ENCODE measurements at places on chromosomes 5 and 9.

- peak; percentile 35 for DNase-seq
Observed at GRCh38 chr9:128361986-128362646, 9.1 kb upstream of the URM1 start.

- DNase-seq = no peak
Observed at GRCh38 chr5:114097570-114097969, 264.3 kb upstream of the KCNN2 start.

DNA sequence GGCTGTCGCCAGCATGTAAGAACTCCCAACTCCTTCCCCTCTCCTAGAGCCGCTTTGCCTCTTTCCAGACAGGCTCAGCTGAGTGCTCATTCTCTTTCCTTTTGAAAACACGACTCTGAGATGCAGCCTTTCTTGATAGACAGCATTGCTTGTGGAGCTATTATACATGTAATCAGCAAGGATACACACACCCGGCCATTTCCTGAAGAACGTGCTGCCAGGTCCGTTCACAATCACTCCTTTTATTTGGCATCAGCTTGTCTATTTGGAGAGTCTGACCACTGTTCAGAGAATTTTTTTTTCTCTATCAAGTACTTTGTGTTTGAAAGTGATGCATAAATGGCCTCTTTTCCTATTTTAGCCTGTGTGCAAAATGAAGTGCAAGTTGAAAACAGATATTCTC, 328.7 kb downstream of the MARCHF11 start:
- no peak for DNase-seq

DNA sequence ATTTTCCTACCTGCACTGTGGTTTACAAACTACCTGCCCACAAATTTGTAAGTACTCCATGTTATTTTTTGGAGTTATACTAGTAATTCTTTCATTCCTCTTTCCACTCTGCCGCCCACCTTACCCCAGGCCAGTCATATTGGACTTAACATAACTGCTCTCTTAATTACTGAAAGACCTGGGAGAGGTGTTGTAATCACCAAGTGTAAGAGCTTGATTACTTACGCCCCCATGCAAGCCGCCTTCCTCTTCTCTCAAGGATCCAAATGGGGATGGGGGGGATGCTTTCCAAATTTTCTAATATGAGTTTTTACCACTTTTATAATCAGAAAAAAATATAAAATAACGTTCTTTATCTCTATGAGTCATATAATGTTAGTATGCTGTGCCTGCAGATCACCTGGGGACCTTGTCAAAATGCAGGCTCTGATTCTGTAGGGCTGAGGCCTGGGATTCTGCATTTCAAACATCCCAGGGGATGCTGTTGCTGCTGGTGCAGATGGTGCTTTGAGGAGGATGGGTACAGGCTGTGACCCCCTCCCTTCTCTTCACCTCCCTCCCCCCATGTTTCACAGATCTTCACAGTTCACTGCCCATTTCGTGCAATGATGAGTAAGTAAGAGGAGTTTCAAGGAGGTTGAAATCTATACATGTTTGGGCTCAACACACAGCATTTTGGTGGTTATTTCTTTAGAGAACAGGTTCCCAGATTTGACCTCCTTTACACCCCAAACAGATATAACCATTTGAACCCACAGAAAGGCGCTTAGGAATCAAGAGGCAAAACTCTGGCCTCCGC, 87.3 kb downstream of the SEC61B start:
- no peak for DNase-seq

GRCh38 chr5:126656401-126657007, 55.8 kb downstream of the PHAX start:
- DNase-seq = peak; percentile 2

GRCh38 chr9:127179633-127180441, 57.4 kb upstream of the ANGPTL2 start:
- no peak for DNase-seq

- no peak for DNase-seq
Observed at GRCh38 chr5:168128557-168128956, 162.9 kb upstream of the WWC1 start.

GRCh38 chr9:34594177-34594576, 4.7 kb upstream of the CNTFR start:
- no peak for DNase-seq

GRCh38 chr5:151612689-151613427, 21.7 kb upstream of the FAT2 start:
- DNase-seq = no peak

GRCh38 chr9:2255128-2255527, 240.0 kb downstream of the SMARCA2 start:
- DNase-seq = no peak

DNA sequence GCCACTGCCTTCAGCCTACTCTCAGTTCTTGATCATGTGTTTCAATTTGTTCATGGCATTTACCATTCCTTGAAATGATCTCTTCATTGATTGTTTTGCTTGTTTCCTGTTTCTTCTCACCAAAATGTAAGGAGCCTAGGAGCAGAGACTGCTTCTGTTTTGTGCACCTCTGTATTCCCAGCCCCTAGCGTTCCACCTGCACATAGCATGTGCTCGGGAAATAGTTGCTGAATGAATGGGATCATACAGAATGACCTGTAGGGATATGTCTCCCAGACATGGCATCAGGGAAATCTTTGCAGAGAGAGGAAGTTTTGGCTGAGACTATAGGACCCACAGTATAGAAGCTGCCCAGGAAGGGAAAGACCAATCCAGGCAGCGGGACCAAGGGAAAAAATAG, 6.2 kb upstream of the CERCAM start:
- no peak for DNase-seq

DNA sequence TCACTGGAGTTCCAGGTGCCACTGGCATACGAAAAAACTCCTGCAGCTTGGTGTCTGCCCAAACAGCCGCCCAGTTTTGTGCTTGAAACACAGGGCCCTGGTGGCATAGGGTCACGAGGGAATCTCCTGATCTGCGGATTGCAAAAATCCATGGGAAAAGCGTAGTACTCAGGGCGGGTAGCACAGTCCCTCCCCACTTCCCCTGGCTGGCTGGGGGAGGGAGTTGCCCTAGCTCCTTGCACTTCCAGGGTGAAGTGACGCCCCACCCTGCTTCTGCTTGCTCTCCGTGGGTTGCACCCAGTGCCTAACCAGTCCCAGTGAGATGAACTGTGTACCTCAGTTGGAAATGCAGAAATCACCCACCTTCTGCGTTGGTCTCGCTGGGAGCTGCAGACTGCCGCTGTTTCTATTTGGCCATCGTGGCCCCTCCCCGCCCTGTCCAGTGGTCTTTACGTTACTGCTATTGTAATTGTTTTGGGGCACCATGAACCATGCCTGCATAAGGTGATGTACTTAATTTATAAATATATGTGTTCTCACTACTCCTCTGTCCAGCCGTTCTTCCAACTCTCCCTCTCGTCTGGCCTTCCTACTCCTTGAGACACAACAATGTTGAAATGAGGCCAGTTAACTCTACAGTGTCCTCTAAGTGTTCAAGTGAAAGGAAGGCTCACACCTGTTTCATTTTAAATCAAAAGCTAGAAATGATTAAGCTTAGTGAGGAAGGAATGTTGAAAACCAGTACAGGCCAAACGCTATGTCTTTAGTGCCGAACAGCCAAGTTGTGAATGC, 65.9 kb downstream of the CCDC171 start:
- no peak for DNase-seq

DNA sequence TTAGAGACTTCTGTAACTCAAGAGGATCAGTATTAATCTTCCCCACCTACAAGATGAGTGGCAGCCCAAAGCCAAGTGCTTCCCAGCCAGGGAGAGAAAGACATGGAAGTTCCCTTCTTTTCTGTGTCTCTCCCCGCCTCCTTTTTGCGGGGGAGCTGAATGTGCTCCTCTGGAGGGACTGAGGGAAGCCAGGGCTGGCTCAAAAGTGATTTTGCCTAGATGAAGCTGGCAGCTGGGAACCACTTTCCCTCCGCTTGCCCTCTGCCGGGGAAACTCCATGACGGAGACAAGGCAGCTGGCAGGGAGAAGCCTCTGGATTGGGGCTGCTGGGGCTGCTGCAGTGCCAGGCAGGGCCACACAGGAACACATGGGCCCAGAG, 24.4 kb downstream of the EGR1 start:
- no peak for DNase-seq

- DNase-seq = no peak
Observed at GRCh38 chr9:125391704-125392103, 130.1 kb downstream of the GAPVD1 start.

- no peak for DNase-seq
Observed at GRCh38 chr5:163696579-163696887, 191.1 kb downstream of the MAT2B start.

DNA sequence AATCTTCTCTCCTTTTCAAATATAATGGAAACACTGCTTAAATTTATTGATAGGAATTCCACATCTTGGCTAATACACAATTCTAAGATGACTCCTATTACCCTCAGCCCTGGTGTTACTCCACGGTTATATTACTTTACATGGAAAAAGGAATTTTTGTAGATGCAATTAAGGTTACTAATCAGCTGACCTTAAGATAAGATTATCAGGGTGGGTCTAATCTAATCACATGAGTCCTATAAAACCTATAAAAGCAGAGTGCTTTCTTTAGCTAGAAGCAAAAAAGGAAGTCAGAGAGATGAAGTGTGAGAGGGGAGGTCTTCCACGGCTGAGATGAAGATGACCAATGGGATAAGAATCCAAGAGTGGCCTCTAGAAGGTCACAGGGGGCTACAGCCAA, 268.6 kb downstream of the PDE4D start:
- no peak for DNase-seq

- no peak for DNase-seq
Observed at GRCh38 chr5:8827696-8828095, 718.2 kb downstream of the SEMA5A start.

- no peak for DNase-seq
Observed at GRCh38 chr9:124394596-124394995, 20.6 kb downstream of the PSMB7 start.

DNA sequence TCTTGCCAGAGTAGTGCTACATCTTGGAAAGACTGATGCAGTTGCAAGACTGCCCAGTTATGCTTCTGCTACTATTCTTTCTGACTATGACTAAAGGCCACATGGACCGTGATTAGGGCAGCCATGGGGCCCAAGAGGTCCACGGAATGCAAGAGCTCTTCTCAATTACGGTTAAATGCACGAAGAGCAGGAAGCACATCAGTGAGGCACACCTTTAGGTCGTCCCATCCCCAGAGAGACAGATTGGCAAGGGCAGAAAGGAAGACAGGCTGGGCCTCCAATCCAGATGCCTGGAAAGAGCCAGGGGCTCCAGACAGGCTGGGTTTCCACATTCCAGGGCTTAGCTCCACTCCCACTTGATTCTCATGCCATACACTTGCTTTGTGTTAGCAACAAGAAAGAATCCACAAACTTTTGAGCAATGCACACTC, 132.3 kb upstream of the SLIT3 start:
- DNase-seq = no peak

DNA sequence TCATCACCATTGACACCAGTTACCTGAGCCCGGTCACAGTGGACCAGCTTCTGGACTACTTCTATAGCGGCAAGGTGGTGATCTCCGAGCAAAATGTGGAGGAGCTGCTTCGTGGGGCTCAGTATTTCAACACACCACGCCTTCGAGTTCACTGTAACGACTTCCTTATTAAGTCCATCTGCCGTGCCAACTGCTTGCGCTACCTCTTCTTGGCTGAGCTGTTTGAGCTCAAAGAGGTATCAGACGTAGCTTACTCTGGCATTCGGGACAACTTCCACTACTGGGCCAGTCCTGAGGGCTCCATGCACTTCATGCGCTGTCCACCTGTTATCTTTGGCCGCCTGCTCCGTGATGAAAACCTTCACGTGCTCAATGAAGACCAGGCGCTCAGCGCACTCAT, 520 bp downstream of the CCIN start:
- no peak for DNase-seq

DNA sequence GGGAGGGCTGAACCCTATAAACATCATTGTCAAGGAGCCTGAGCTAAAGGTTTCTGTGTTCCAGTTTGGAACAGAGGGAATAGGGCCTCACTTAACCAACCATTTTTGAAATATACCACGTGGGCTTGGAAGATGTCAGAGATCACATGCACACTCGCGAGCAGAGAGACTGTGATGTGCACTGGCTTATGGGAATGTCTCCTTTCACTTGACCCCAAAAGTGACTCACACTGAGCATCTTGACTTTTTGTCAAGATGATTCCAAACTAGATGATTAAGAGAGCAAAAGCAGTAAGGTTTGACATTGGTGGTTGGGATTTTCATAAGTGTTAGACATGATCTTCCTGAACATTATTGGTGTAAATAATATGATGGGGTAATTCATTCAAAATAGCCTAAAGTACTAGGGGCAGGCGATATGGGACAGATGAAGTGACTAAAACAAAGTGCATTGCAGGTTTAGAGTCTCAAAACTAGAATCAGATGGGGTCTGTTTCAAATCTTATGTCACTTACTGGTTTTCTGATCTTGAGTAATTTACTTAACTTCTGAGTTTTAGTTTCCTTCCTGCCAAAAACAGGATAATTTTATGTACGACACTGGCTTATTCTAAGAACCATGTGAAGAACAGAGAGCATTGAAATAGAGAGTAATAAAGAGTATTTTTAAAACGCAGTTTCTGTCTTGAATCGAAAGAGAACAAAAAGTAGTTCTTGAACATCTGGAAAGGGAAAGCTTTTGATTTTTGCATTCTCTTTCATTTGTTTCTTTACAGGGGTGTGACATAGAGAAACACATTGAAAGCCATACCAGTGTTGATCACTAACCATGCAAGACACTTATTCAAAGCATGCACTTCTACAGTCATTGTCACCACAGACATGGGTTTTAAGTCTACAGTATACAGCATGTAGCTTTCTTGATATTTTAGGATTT, 383.0 kb downstream of the DIRAS2 start:
- DNase-seq = no peak
